ENCODE measurements at places on chromosomes 3 and 15. TPM values are rescaled to one million over a fixed set of nuclear protein-coding genes. Genes with fewer than 3 reads are reported as not detected.

Gene CHCHD4
- 18.1 TPM for polyA plus RNA-seq

Gene AP3B2
- 107 TPM for polyA plus RNA-seq

Gene OR4M2
- polyA plus RNA-seq, result not detected

Gene TRA2B
- 204 TPM for polyA plus RNA-seq

Gene GPR160
- 2.3 TPM for polyA plus RNA-seq

Gene SLC22A14
- 0.75 TPM for polyA plus RNA-seq

Gene GCSAM
- polyA plus RNA-seq, result 0.35 TPM

Gene NSUN3
- polyA plus RNA-seq, result 9.5 TPM

Gene DUOXA2
- polyA plus RNA-seq, result not detected

Gene HHATL
- polyA plus RNA-seq, result 7.2 TPM

Gene RTP1
- 1.1 TPM for polyA plus RNA-seq

Gene SCN11A
- polyA plus RNA-seq, result 0.81 TPM

Gene PODXL2
- 234 TPM for polyA plus RNA-seq

Gene PIGZ
- 15.0 TPM for polyA plus RNA-seq

Gene CHDH
- polyA plus RNA-seq, result 8.6 TPM

Gene SAXO2
- 8.6 TPM for polyA plus RNA-seq

Gene ABI3BP
- polyA plus RNA-seq, result 35.2 TPM

Gene GOLGA6A
- 0.21 TPM for polyA plus RNA-seq

Gene LRRC31
- 0.69 TPM for polyA plus RNA-seq

Gene NR2F2
- polyA plus RNA-seq, result 96.9 TPM

Gene RAD51
- polyA plus RNA-seq, result 7.9 TPM

Gene ECE2
- 23.1 TPM for polyA plus RNA-seq

Gene LEKR1
- 1.7 TPM for polyA plus RNA-seq

Gene CCR1
- polyA plus RNA-seq, result 3.0 TPM

Gene GP5
- polyA plus RNA-seq, result 0.29 TPM

Gene SLC27A2
- 3.8 TPM for polyA plus RNA-seq

Gene A4GNT
- 0.33 TPM for polyA plus RNA-seq

Gene CHRM5
- polyA plus RNA-seq, result 1.2 TPM

Gene ZNF774
- 13.4 TPM for polyA plus RNA-seq

Gene TP63
- polyA plus RNA-seq, result 0.60 TPM

Gene CACNA2D3
- 34.2 TPM for polyA plus RNA-seq

Gene APPL1
- 32.7 TPM for polyA plus RNA-seq

Gene CCDC54
- not detected for polyA plus RNA-seq

Gene SERPINI2
- 5.2 TPM for polyA plus RNA-seq

Gene FSTL1
- 193 TPM for polyA plus RNA-seq

Gene FEZF2
- polyA plus RNA-seq, result 0.27 TPM

Gene AGBL1
- 0.33 TPM for polyA plus RNA-seq

Gene GPR171
- polyA plus RNA-seq, result not detected

Gene ITIH1
- polyA plus RNA-seq, result 0.15 TPM

Gene CCDC66
- 38.3 TPM for polyA plus RNA-seq

Gene SLC2A2
- 0.10 TPM for polyA plus RNA-seq

Gene P3H2
- 6.4 TPM for polyA plus RNA-seq

Gene DGKG
- 10.2 TPM for polyA plus RNA-seq

Gene TUSC7
- polyA plus RNA-seq, result not detected

Gene LRRN1
- polyA plus RNA-seq, result 188 TPM

Gene TOPAZ1
- polyA plus RNA-seq, result not detected

Gene ENTPD3
- polyA plus RNA-seq, result 15.4 TPM

Gene TAGLN3
- 142 TPM for polyA plus RNA-seq

Gene PGBD4
- 2.3 TPM for polyA plus RNA-seq

Gene RAF1
- 109 TPM for polyA plus RNA-seq

Gene KIF9
- polyA plus RNA-seq, result 24.7 TPM
